ENCODE measurements at places on chromosomes 3 and 15.

DNA sequence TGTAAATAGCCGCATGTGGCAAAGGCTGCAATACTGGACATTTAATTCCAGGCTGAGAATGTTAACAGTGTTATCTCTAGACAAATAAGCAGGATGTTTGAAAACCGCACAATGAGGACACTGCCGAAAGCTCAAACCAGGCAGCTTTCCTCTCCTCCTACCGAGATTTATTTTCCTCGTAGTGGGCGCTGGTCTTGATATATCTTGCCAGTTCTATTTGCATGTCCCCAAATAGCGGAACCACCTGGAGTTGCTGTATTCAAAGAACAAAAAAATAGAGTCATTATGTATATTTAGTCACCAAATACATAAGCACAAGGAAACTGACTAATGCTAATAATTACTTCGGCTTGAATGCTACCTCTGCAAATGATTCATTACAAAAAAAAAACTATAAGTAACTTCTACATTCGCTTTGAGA, 46.5 kb downstream of the CYFIP1 start:
- no peak for DNase-seq

DNA sequence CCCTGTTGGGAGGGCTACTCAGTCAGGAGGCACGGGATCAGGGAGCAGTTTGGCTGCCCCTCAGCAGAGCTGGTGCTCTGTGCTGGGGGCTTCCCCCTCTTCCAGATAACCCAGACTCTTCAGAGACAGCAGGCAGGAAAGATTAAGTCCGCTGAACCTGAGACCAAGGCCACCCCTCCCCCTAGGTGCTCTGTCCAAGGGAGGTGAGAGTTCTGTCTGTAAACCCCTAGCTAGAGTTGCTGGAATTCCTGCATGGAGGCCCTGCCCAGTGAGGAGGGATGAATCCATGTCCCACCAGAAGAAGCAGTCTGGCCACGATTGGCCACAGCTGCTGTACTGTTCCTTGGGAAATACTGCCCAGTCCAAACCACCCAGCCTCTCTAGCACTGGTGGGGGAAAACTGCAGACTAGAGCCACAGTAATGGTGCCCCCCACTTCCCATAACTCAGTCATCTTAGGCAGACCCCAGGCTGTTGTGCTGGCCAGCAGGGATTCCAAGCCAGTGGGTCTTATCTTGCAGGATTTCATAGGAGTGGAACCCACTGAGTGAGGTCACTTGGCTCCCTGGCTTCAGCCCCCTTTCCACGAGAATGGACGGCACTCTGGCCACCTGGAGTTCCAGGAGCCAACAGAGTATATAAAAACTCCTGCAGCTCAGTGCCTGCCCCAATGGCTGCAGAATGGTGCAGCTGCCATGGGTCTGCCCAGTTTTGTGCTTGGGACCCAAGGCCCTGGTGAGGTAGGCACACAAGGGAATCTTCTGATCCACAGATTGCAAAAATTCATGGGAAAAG, 42.9 kb downstream of the NPAP1 start:
- no peak for DNase-seq

DNA sequence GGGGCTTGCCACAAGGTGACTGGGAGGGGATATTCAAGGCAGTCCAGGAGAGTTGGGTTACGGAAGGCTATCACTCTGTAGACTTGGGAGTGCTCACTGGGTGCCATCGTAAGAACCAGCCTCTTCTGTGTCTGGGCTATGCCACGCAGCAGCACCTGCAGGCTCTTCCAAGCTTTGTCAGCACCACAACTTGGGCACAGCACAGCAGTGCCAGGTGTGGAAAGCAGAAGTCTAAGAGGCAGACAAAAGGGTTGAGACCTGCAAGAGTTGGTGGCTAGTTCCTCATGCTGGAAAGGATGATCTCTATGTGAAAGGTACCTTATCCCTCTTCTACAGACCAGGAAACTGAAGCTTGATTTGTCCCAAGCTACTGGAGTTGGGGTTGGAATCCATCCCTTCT, 15.8 kb downstream of the CX3CR1 start:
- no peak for DNase-seq

- DNase-seq = no peak
These were observed 23.8 kb downstream of the RLBP1 start for GRCh38 chr15:89197503-89197971.

DNA sequence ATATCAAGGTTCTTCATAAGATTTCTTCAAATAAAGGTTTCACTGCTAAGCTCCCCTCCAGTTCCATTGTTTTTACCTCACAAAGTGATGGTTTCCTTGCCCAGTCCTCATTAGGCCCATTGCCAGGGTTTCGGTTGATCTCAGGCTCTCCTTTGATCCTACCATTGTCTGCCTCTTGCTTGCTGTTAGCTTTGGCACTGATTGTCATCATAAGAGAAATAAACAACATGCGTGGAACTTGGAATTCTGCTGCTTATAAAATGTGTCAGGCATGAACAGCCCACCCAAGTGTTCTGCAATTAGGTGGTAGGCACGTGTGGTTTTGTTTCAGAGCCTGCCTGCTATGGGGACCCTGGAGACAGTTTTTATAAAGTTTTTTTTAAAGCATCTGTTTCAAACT, 107.6 kb upstream of the BFSP2 start:
- no peak for DNase-seq

- DNase-seq = no peak
These were observed 83.5 kb downstream of the FOXB1 start for GRCh38 chr15:60087561-60087960.

GRCh38 chr15:74817370-74817737, 4.7 kb downstream of the LMAN1L start:
- no peak for DNase-seq

DNA sequence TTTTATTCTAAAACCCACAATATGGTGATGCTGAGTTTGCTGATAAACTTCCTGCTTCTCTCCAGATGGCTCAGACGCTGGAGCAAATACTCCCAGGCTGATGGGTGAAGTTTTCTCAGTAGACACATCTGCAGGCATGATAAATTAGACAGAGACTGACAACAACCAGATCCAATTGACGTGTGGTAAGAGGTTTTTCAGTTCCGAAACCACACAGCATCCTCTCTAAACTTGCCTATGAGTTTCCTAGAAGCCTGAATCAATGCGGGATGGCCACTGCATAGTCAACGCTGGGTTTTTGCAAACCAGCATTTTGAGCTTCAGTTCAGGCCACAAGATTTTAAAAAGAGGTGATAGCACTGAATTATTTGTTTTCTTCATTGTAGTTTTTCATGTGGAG, 360.3 kb upstream of the ARRDC4 start:
- DNase-seq = no peak

DNA sequence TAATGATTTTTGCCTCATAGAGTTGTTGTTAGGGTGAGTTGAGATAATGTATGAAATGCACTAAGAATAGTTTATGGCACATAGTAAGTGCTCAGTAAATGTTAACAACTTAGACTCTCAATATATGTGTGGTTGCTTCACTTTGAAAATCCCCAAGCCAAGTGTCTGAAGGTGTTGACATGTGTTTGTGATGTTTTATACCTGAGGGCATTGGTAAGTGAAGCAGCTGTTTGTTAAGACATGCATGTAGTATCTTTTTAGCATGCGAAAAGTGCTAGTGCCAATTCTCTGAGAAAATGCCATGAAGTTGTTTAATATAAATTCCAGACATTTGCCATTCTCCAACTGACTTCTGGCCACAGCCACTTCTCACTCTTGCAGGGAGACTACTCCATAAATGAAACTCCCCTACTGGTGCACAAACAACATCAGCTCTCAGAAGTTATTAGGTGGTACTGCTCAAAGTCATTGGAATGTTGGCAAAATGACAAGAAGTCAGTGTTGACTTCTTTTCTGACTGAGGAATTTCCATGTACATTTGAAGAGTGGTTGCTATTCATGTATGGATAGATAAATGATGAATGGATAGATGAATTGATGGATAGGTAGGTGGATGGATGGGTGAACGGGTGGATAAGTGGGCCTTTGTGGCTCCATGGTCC, 103.6 kb upstream of the NUDT16 start:
- no peak for DNase-seq

GRCh38 chr3:197718891-197719290, 17.8 kb downstream of the RUBCN start:
- no peak for DNase-seq

DNA sequence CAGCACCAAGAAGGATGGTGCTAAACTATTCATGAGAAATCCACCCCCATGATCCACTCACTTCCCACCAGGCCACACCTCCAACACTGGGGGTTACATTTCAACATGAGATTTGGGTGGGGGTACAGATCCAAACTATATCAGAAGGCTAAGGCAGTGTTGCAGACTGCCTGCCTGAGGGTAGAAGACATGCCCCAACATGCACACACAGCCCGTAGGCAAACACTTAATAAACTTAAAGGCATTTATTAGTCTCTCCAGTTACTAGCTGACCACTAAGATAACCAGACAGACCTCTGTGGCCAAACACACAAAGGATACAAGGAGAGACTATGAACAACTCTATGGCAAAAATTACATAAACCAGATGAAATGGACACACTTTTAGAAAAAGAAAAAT, 10.2 kb downstream of the FAM162A start:
- DNase-seq = no peak

DNA sequence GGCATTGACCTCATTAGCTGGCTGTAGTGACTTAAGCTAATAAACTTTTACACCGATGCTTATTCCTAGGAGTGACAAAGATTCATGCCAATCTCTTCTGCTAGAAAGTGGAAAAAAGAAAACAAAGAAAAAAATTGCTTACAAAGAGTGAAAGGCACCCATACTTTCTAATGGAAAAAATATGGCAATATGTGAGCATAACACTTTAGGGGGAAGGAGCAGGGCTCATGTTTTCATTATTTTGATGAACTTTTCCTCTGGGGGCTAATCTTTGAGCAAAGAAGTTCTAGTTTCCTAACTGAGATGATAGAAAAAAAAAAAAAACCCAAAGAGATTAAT, 94.8 kb upstream of the THRB start:
- no peak for DNase-seq

- DNase-seq = no peak
These were observed 6.6 kb upstream of the ZNF148 start for GRCh38 chr3:125381743-125382142.

Data from cortex of kidney (tissue), 1 donor.